Liver (tissue), 10 donors: ENCODE measurements at places on chromosomes 13 and 19. TPM values are rescaled to one million over a fixed set of nuclear protein-coding genes. Genes with fewer than 3 reads are reported as not detected.

DNA sequence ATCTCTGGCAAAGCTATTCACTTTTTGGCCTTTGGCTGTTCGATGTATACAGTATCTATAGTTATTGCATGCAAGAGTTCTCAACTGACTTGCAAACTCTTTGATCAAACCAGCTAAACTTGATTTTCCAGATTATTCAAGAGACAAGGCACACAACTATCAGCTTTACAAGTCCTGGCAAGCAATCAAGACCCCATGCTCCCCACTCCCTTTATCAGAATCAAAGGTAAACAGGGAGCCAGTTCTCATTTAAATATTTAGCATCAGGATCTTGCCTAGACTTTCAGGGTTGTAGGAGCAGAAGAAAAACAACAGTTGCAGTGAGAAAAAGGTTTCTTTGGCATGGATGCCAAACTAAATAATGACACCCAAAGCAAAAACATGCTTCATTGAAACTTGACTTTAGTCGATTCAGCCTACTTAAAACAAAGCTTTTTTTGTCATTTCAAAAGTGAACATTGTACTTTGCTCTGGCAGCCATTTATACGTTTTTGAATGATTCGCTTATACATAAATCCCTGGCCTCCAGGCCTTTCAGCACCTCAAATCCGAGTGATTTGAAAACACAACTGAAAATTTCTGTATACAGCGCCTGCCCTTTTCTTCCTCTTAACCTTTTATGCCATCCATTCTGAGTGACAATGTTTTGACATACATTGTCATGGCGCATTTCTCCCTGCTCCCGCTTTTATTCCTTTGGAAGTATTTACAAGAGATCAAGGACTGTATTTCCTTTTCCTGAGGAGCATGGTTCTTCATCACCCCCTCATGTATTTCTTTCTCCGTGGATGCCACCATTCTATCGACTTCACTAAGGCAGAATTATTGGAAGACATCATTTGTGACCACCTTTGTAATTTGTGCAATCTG, 340.8 kb downstream of the KLF5 start:
- H3K27ac ChIP-seq, result no peak overlapping the region
- H3K27me3 ChIP-seq, result no peaks in the 10 kb centered on the region
- no peaks in the 10 kb centered on the region for H3K4me1 ChIP-seq

GRCh38 chr19:46715975-46716671, 791 bp downstream of the PRKD2 start:
- peak overlapping the region; percentile 96 for H3K27ac ChIP-seq
- peaks cover 28% of the 10 kb centered on the region for H3K4me1 ChIP-seq

Gene CYP4F11
- total RNA-seq, result 77.4 TPM

DNA sequence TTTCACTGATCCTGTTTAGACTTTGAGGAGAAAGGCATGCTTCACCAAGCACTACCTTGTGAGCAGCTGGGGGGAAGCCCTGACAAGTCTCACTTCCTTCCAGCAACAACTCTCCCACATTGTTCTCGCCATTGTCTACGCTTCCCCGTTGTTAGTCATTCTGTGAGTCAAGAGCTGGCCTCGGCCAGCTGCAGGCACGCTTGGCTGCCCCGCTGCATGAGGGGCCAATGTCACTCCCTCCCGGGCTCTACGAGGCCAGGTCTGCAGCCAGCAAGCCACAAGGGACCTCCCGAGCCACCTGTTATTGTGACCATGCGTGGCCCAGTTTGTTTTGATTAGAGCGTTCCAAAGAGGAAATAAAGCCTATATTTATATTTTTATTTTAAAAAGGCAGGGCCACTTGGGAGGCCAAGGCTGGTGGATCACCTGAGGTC, 220.9 kb downstream of the FOXO1 start:
- no peak for DNase-seq
- H3K36me3 ChIP-seq, result no peaks in the 10 kb centered on the region
- H3K27ac ChIP-seq, result no peak overlapping the region
- no peak overlapping the region for H3K4me3 ChIP-seq
- H3K27me3 ChIP-seq, result no peaks in the 10 kb centered on the region

DNA sequence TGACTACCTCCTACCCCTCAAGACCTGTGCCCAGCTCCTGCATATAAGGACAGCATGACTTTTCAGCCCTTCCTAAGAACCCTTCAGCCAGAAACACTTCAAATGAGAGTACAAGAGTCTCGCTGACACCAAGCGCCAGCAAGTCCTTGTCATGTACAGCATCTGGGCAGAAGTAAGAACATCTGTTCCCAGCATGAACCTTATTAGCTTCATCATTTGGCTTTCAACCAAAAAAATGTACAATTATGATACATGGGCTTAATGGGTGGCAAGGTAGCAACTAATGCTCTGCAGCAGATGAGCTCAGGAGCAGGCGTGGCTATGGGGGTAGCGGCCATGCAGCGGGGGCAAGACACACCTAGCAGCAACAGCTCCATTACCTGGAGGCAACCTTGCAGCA, 487.6 kb downstream of the COG6 start:
- no peak overlapping the region for H3K27ac ChIP-seq
- H3K27me3 ChIP-seq, result no peaks in the 10 kb centered on the region
- H3K4me3 ChIP-seq, result no peak overlapping the region

DNA sequence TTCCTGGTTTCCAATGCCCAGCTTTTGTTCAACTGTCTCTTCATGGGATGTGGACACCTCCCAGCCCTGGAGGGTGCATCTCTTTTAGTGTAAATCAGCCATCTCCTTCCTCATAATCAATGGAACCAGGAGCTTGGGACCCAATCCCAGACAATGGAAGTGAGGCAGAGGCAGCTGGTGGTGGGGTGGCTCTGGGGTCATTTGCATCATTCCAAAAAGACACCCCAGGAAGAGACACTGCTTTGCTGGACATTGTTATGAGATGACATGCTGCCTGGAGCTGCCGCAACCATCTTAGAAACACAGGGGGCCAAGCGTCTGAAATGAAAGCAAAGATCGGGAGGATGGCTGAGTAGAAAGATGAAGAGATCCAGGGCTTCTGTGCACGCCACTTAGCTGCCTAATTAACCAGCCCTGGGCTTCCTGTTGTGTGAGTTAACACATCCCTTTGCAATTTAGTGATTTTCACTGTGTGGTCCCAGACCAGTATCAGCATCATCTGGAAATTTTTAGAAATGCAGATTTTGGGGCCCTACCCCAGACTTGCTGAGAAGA, 36.1 kb downstream of the IRS2 start:
- DNase-seq, result no peak
- peaks cover 16% of the 10 kb centered on the region for H3K36me3 ChIP-seq
- H3K4me3 ChIP-seq, result no peak overlapping the region
- no peaks in the 10 kb centered on the region for H3K4me1 ChIP-seq

DNA sequence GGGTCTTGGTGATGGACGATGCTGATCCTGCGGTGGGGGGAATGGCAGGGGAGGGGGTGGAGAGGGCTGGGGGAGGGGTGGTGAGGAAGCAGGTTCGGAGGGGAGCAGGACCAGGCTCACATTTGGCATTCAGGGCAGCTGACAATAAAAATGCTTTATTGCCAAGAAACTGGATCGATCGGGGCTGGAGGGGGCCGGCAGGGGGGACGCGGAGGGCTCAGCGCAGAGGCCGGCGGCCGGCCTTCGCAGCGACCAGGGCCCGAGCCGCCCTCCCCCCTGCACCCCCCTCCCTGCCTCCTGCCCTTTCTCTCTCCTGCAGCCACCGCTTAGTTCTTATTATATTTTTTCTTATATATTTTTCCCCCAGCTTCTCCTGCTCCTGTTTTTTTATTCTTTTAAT, 18.1 kb upstream of the POU2F2 start:
- H3K27me3 ChIP-seq, result no peaks in the 10 kb centered on the region
- H3K36me3 ChIP-seq, result no peaks in the 10 kb centered on the region
- no peaks in the 10 kb centered on the region for H3K4me1 ChIP-seq
- no peak for DNase-seq
- no peak overlapping the region for H3K4me3 ChIP-seq

DNA sequence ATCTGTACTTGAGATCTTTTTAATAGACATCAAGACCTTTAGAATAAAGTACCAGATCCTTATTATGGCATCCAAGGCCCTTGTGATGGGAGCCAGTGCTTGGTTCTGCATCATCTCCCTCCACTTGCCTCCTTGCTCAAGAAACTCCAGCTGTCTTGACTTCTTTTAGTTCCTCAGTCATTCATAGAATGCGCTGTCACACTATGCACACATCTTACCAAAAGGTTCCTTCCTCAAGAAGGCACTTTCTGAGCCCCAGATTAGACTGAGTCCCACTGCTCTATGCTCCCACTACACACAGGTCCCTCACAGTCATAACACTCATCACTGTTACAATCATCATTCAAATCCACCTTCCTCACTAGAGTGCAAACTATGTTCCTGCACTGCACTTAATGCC, 57.8 kb upstream of the ITM2B start:
- H3K4me3 ChIP-seq, result no peak overlapping the region
- no peak overlapping the region for H3K27ac ChIP-seq
- H3K27me3 ChIP-seq, result no peaks in the 10 kb centered on the region
- H3K4me1 ChIP-seq, result no peaks in the 10 kb centered on the region

- no peaks in the 10 kb centered on the region for H3K4me1 ChIP-seq
- no peak overlapping the region for H3K4me3 ChIP-seq
- H3K36me3 ChIP-seq, result no peaks in the 10 kb centered on the region
- H3K27me3 ChIP-seq, result no peaks in the 10 kb centered on the region
- no peak overlapping the region for H3K27ac ChIP-seq
These were observed 127.5 kb downstream of the LIG4 start for GRCh38 chr13:108087810-108088209.

Gene RASIP1
- total RNA-seq, result 5.4 TPM

DNA sequence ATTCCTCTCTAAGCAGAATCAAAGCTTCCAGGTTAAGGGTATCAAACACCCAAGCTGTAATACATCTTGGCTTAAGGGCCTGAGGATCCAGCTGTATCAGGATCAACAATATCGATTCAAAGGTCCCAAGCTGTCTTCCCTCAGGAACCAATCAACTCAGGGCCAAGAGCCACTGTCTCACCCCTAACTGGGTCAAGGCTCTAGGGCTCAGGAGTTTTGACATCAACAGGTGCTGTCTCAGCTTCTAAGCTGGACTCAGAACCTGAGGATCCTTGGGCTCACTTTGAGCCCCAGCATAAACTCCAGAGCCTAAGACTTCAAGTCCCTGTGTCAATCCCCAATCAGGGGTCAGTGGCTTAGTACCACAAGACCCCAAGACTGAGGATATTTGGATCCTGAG, 917 bp downstream of the FBXW9 start:
- H3K4me1 ChIP-seq, result peaks cover 19% of the 10 kb centered on the region
- no peaks in the 10 kb centered on the region for H3K27me3 ChIP-seq
- no peak for DNase-seq
- H3K4me3 ChIP-seq, result peak overlapping the region; percentile 29
- H3K27ac ChIP-seq, result no peak overlapping the region

DNA sequence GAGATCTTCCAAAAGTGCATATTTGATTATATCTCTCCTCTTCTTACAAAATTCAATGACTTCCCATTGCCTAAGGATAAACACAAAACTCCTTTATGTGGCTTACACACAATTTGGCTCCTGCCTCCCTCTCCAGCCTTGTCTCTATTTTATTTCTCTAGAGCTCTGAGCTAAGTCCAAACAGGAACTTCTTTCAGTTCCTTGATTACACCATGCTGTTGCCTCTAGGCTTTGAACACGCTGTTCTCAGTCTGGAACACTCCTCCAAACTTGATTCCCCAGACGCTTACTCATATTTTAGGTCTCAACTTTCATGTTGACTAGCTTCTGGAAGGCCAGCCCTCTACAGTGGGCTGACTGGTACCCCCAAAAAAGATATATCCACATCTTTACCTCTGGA, 258.5 kb downstream of the COG6 start:
- H3K4me3 ChIP-seq, result no peak overlapping the region
- H3K4me1 ChIP-seq, result no peaks in the 10 kb centered on the region
- H3K27me3 ChIP-seq, result no peaks in the 10 kb centered on the region
- no peak overlapping the region for H3K27ac ChIP-seq

- H3K27me3 ChIP-seq, result no peaks in the 10 kb centered on the region
- no peak overlapping the region for H3K4me3 ChIP-seq
- no peak overlapping the region for H3K27ac ChIP-seq
These were observed 14.6 kb downstream of the PLD3 start for GRCh38 chr19:40363069-40363468.

GRCh38 chr19:18156841-18157464, 4.0 kb downstream of the PIK3R2 start:
- H3K4me3 ChIP-seq, result no peak overlapping the region
- DNase-seq, result peak; percentile 97
- H3K27ac ChIP-seq, result no peak overlapping the region
- H3K27me3 ChIP-seq, result no peaks in the 10 kb centered on the region
- no peaks in the 10 kb centered on the region for H3K36me3 ChIP-seq

Gene PRTN3
- total RNA-seq, result 225 TPM

- no peak overlapping the region for H3K4me3 ChIP-seq
- H3K36me3 ChIP-seq, result no peaks in the 10 kb centered on the region
- H3K4me1 ChIP-seq, result no peaks in the 10 kb centered on the region
- no peak for DNase-seq
These were observed 848.7 kb upstream of the PCDH9 start for GRCh38 chr13:68078874-68079273.

Gene TUBA3C
- total RNA-seq, result not detected

DNA sequence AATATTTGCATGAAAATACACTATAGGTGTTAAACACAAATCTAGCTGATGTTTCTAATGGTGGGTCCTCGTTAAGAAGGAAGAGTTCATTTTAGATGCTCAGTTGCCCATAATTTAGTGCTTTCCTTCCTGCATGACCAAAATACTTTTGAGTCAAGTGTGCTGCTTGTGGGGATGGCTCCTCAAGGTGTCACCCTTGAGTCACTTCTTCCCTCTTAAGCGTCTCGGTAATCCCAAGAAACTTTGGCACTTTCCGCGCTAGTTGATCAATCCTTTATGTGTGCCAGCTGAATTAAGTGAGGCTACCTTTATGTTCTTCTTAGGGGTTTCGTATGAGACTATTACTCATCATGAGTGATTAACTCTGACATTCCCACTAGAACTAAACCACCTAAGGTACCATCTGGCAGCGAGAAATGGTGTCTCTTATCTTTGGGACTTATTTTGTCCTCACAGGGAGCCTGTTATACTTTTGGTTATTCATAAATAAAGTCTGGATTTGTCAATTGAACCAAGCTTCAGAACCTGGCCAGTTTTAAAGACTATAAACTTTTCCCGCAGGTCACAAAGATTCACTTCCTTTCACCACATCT, 106.8 kb downstream of the NHLRC3 start:
- H3K27me3 ChIP-seq, result no peaks in the 10 kb centered on the region
- H3K4me1 ChIP-seq, result no peaks in the 10 kb centered on the region
- H3K4me3 ChIP-seq, result no peak overlapping the region
- no peaks in the 10 kb centered on the region for H3K36me3 ChIP-seq

Gene ZNF667
- 1.7 TPM for total RNA-seq

Gene TEKTIP1
- total RNA-seq, result 0.17 TPM
